Foreskin keratinocyte (primary cell): ENCODE measurements at places on chromosomes 7 and 10.

- DNase-seq = no peak
These were observed 11.4 kb downstream of the PWWP2B start for GRCh38 chr10:132408367-132408781.

- DNase-seq = no peak
These were observed 242.9 kb upstream of the MEOX2 start for GRCh38 chr7:15929411-15929810.

DNA sequence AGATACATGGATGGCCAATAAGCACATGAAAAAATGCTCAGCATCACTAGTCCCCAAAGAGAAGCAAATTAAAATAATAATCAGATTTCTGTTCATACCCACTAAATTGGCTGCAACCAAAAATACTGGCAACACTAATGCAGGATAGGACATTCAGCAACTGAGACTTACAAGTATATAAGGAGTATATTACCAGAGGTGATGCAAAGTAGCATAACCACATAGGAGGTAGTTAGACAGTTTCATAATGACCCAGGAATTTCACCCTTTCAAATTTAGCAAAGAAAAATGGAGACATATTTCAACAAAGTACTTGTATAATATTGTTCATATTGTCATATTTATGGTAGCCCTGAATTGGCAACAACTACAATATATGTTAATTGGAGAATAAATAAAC lies 727.8 kb downstream of the GRID1 start:
- no peak for DNase-seq

DNA sequence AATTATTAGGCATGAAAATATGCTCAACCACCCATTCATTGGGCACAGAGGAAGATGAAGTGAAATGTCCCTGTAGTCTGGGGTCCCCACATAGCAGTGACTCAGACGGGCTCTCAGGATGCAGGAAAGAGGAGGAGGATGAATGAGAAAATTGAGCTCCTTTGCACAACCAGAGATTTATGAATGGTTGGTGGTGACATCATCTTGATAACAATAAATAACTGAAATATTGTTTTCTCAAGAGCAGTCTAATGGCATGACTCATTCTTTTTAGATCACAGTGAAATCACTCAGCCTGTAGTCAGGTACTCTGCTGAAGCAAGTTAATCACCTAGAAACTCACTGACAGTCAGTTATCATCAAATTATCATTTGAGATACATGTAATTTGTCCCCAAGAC lies 254.1 kb downstream of the RELN start:
- DNase-seq = peak; percentile 61

DNA sequence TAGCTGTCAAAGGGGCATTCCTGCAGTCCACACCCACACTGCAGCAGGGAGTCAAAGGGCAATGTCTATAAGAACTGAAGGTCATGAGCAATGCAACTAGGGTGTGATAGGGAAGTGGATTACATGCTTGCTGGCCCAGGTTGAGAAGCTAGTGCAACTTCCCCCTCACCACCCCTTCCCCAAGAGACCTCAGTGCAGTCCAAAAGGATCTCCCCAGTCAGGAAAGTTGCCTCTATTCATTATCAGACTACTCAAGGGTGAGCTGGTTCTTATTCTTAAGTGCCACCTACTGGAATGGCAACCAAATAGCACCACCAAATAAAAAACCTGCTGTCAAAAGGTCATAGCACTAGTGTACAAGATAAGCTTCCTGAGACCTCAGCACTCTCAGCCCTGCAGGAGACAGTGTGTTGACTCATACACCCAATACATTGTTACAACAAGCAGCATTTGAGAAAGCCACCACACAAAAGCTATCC lies 28.2 kb downstream of the MTERF1 start:
- peak; percentile 90 for DNase-seq

DNA sequence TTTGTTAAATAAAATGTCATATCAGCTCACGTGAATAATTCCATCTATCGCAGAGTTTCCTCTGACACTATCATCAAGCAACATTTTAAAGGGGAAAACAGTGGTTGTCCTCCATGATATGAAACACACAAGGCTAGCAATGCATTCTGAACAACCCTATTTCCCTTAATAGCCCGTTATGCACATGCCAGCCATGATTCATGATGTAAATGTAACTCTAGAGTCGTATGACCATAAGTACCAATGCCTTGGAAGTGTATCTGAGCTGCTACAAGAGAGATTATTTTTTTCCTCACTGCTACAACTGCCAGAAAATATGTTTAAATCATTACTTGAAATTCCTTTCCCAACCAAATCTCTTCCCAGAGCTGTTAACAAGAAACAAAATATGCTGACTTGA lies 159.4 kb downstream of the GRM8 start:
- DNase-seq = no peak

DNA sequence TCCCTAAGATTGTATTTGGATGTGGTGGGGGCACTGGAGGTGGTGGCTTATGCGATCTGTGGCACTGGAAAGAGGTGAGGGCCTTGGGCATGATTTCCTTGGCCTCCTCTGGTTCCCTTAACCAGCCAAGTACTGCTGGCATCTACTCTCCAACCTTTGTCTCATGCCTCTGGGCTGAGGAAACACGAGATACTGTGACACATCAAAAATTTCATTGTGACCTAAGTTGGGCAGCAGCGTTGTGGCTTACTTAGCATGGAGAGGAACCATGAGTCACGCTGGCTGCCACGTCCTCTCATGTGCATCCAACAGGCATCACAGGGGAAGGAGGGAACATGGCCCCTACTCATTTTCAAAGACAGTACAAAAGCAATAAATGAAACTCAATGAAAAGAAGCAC lies 29.7 kb upstream of the GSDME start:
- DNase-seq = peak; percentile 80

DNA sequence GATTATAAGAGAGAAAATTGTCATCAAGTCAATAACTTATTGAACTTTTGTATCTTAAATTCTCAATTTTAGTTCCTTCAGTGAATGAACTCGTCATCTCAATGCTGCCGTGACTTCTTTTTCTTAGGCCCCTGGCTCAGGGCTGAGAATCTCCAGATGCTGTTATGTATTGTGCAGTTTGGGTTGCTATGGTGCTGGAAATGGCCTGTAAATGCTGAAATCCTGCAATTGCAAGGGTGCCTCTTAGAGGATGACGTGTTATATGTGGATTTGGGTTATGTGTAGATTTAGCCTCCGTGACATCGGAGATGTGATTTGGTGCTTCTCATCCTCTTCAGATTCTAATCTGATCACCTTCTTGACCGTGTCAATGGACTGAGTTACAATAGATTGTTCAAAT lies 55.7 kb upstream of the ZRANB1 start:
- no peak for DNase-seq

DNA sequence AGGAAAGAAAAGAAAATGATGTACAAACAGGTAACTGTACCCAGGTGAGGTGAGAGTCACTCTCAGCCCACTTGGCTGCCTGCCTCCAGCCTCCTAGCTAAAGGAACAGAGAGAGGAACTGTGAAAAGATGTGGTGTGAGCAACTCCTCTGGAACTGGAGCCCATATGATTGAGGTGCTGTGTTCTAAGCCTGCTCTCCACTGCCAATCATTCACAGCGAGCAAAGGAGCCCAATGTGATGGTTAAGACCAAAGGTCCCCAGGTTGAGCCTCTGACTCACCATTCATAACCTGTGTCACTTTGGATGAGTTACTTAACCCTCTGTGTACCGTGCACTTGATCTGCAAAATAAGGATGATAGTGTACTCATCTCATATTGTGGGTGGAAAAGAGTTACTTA lies 868.1 kb upstream of the AUTS2 start:
- no peak for DNase-seq

- no peak for DNase-seq
These were observed 169.3 kb downstream of the ADRA2A start for GRCh38 chr10:111246136-111246535.

GRCh38 chr7:25731068-25731845 lies 420.7 kb upstream of the NFE2L3 start:
- no peak for DNase-seq

GRCh38 chr10:30701451-30702173 lies 72.1 kb upstream of the LYZL2 start:
- peak; percentile 12 for DNase-seq

DNA sequence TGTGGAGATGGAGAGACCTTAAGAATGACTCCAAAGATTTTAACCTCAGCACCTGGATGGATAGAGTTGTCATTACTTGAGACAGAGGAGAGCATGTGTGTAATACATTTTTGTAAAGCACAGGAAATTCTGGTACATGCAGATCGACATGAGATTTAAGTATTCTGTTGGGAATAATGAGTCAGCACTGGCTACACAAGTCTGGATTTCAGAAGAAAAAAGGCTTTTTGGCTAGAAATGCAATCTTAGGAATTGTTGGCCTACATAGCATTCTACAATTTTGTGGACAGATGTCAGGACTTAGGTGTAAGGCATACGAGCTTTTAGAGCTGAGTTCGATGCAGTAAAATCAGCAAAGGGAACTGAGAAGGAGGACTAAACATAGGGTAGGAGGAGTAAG lies 24.1 kb upstream of the ANKRD30A start:
- no peak for DNase-seq

- no peak for DNase-seq
These were observed 346.4 kb downstream of the PCLO start for GRCh38 chr7:82816272-82816671.

DNA sequence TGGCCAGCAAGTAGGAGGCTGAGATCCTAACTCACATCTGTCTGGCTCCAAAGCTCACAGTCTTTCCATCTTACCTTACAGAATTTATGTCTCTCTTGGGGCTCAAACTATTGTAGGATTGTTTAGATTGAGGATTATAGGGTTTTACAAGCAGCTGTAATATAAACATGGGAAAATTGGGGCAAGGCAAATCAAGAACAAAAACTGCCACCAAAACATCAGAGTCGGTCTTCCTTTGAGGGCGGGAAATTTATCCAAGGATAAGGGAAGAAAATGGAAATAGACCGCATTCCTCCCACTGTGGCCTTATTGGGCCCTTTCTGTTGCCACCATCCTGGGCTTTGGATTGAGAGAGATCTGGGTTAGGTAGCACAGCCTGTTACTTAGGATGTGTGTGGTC lies 22.5 kb downstream of the RBM20 start:
- DNase-seq = no peak

- DNase-seq = no peak
These were observed 259.5 kb upstream of the VWC2 start for GRCh38 chr7:49513911-49514310.

- DNase-seq = no peak
These were observed 15.9 kb upstream of the ASB4 start for GRCh38 chr7:95469848-95470247.

DNA sequence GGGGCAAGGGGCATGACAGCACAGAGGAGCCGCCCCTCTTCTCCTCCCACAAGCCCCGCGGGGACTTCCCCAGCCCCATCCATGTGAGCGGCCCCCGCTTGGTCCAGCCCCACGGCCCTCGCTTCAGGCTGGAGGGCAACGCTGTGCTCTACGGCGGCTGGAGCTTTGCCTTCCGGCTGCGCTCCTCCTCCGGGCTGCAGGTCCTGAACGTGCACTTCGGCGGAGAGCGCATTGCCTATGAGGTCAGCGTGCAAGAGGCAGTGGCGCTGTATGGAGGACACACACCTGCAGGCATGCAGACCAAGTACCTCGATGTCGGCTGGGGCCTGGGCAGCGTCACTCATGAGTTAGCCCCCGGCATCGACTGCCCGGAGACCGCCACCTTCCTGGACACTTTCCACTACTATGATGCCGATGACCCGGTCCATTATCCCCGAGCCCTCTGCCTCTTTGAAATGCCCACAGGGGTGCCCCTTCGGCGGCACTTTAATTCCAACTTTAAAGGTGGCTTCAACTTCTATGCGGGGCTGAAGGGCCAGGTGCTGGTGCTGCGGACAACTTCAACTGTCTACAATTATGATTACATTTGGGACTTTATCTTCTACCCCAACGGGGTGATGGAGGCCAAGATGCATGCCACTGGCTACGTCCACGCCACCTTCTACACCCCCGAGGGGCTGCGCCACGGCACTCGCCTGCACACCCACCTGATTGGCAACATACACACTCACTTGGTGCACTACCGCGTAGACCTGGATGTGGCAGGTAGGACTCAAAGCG lies 5.1 kb downstream of the AOC1 start:
- DNase-seq = no peak

DNA sequence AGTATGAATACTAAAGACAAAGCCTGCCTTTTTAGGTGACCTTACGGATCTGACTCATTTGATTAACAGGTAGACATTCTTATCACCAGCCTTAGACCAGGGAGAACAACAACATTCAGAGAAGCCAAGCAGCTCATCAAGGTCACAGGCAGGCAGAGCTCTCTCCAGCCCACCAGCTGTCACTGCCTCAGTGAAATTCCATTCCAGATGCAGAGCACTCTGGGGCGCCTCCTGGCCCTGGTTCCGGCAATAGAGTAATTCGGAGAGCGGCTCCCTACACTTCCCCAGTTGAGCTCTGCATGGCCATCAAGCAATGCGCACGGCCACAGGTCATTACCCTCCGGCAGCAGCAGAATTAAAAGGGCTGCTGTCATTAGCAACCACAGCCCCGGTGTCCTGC lies 164.7 kb downstream of the TCERG1L start:
- no peak for DNase-seq

DNA sequence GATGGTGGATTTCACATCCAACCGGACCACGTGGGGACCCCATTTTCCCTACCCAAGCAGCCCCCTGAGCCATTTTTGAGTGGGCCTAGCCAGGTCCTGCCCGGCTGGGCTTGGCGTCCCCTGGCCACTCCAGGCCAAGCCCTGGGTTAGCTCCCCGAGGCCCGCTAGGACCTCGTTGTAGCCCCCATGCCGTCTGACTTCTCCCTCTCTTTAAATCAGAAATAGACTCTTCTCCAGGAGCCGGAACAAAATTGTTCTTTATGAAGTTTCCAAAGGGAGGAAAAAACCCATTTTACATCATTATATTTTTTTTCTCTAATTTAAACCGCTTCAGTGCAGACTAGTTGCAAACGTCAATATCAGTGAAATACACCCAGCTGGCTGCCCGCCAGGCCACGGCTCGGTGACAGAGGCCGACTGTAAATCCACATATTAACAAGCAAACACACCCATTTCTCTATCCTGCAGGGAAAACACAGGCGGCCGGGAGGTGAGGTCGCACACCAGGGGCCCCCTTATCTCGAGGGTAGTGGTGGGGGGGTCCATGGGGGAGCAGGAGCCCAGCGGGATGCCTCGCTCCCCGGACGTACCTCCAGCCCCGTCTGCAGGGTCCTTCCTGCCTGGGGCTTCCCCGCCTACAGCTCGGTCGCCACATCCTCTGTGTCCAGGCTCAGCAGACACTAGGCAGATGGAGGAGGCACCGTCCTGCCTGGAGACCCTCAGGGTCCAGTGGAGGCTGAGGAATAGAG lies 72.7 kb downstream of the ELFN1 start:
- no peak for DNase-seq

DNA sequence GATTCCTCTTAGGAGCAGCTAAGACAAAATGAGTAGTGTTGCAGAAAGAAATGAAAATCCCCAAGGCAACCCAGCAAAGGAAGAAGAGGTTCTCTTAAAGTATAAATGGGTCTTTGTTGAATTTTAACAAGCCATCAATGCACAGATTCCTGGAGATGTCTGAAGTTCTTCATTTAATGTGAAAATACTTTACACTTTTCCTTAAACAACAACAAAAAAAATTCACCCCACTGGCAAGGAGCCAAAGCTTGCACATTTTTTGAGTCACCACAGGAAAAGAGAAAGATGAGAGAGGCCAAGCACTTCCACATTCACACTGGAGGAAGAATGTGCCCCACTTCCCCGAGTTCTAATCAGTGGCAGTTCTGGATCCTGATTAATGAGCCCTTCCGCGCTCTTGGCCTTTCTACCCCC lies 286.4 kb upstream of the MEOX2 start:
- DNase-seq = no peak

- DNase-seq = no peak
These were observed 25.9 kb downstream of the GPRIN2 start for GRCh38 chr10:46530249-46531186.
